ENCODE measurements at places on chromosomes 5 and 9.

DNA sequence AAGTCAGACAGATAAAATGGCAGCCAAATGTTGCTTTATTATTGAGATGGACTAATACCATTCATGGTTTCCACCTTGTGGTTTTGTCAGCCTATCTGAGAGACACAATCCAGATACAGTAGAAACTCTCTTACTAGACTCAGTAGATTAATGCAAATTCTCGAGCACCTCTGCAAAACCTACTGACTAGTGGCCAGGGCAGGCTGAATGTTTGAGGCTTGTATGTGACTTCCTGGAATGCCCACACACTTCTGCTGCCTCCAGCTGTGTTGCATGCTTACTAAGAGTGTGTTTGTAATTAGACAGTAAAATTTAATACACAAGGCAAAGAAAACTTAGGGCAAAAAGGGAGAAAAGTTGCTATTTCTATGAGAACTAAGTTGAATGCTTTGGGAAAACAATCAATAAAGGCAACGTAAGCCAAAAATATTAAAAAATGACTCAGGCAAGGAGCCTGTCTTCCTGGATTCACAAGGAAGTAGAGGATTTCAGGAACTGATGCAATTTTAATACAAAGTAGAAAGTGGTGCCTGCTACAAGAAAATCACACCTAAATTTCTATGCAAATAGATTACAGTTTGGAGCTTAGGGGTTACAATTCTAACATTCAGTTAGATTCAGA, 30.2 kb upstream of the CCNG1 start:
- DNase-seq, result no peak

DNA sequence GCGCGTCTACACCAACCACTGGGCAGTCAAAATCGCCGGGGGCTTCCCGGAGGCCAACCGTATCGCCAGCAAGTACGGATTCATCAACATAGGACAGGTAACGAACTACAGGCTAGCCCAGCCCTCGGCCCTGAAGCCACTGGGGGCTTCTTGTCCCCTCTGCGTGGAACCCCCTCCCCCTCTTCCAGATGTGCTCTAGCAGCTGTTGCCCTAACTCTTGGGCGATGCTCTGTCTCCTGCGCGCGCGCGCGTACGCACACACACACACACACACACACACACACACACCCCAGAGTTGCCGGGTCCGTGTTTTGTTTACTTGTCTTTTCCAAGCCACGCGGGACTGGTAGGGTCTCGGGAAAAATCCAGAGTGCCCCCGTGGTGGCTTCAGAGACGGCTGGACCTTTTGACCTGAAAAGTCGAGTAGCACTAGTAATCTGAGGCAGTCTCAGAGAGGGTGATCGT, 836 bp downstream of the PCSK5 start:
- DNase-seq, result no peak

DNA sequence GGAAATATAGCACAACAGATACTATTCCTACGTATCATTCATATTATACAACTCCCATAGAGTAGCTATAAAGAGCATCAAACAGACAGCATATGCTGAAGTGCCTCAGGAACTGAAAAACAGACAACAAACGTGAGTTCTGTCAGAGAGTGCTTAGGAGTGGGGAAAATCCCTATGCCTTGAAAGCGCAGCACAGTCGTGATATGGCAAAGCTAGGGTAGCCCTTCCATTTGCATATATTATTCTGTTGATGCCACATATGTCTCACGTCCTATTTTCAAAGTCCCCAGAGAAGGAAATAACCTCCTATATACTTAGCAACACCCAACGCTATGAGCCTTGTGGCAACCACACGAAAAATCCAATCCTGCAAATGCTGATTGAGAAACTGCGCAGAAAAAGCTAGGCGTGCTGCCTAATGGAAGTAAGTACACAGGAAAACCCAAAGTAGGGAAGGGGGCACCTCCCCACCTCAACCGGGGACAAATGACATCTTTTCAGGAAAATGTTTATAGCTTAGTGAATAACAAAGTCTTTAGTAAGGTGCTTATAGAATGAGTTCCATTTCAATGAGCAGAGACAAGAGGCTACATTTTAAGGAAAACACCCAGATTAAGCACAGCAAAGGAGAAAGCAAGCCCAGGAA, 105.1 kb downstream of the MED10 start:
- no peak for DNase-seq

DNA sequence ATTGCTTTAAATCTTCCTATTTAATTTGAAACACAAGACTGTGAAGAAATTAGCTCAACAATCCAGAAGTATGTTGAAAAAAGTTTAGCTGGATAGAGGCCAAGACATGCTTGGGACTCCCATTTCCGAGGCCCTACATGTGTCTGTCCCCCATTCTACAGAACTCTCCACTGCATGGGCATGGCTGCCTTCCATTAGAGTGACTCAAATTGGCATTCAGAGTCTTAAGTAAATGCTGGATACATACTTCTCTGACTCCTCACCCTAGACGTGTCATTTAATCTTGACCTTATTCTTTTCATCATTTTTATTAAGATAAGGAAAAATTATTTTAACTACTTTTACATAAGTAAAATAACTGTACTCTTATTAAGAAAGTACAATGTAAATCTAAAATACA, 530.4 kb upstream of the CDH9 start:
- no peak for DNase-seq

- no peak for DNase-seq
Observed at GRCh38 chr9:112911736-112912135, 21.1 kb upstream of the SLC46A2 start.

GRCh38 chr9:83512621-83513020, 25.6 kb downstream of the FRMD3 start:
- DNase-seq, result no peak

DNA sequence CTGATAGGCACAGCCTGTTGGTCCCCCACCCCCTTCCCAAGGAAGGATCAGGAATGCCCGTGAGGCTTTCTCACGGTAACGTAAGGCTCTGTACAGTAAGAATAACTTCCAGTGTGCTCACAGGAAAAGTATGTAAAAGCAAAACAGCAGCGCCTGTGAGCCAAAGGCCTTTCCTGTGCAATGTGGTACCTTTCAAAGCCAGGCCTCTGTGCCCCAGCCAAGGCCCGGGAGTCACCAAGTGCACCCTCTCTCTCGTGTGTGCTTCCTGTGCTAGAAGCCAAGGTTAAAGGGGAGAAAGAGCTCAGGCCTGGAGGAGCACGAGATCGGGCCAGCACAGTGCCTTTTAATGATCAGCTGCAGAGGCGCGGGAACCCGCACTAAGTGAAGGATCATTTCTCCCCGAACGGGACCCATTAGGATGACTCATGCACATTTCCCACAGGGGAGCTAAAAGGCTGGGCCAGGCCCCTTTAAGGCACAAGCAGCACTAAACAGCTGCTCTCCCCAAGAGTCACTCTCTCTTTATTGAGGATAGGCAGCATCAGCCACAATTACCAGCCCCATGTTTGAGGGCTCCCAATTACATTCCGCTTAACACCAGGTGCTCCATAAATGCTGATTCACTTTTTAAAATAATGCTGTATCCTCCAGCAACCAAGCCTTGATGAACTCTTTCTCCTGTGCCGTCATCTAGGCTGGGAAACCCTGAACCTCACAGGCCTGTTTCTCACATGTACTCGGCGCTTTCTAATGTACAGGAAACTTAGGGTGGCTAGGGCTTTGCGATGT, 42.8 kb downstream of the SHB start:
- DNase-seq, result no peak

GRCh38 chr5:53555160-53555559, 5.3 kb upstream of the NDUFS4 start:
- no peak for DNase-seq

DNA sequence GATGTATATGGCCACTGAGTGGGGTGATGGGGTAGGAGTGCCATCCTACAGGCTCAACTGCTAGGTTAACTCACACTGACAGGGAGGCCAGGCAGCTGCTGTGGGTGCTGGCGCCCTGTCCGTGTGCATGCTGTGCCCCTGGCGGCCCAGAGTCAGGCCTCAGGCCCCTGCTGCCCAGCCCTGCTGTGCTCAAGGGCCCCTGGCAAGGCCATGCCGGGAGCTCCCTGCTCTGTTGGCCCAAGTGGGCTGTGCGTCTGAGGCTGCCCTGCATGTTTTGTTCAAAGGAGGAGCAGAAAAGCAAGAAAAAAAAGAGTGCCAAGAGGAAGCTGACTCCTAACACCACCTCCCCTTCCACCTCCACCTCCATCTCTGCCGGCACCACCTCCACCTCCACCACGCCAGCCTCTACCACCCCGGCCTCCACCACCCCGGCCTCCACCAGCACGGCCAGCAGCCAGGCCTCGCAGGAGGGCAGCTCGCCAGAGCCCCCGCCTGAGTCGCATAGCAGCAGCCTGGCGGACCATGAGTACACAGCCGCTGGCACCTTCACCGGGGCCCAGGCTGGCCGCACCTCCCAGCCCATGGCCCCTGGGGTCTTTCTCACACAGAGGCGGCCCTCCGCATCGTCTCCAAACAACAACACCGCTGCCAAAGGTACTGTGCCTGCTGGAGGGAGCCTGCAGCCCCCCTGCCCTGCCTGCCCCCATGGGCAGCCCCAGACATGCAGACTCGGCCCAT, 100.1 kb downstream of the PHF2 start:
- DNase-seq, result no peak

DNA sequence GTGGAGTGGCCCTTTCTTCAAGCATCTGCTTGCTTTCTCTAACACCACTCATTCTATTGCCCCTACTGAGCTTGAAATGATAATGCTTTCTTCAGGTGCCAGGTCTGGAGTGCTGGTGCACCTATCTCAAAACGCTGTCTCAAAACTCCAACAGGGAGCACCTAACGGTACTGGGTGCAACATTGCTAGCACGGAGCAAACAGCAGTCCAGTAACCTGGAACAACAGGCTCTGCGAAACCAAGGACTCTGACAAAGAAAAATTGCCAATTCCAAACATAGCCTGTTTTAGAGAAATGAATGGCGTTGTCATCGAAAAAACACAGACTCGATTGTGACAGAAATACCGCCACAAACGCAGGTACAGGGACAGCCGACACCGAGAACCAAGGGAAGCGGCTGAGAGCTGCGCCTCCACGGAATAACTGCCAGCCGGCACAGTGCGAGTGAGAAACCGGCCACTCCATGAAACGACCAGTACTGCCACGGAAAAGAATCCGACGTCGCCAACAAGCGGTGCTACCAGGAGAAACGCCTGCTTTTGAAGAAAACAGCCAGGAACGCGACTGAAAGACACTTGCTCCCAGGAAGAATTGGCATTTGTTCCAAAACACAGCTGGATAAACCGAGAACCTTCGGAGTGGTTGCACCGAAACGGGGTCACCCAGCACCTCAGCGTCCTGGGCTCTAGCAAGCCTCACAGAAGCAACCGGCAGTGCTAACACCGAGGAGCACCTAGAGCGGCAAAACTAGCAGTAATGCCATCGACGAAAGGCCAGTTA, 3.1 kb downstream of the ANXA2R start:
- DNase-seq, result no peak

- DNase-seq, result no peak
Observed at GRCh38 chr5:6766604-6767093, 53.4 kb downstream of the TENT4A start.

- no peak for DNase-seq
Observed at GRCh38 chr9:18857769-18858168, 175.2 kb downstream of the SAXO1 start.

GRCh38 chr9:2298217-2298616, 283.1 kb downstream of the SMARCA2 start:
- no peak for DNase-seq

DNA sequence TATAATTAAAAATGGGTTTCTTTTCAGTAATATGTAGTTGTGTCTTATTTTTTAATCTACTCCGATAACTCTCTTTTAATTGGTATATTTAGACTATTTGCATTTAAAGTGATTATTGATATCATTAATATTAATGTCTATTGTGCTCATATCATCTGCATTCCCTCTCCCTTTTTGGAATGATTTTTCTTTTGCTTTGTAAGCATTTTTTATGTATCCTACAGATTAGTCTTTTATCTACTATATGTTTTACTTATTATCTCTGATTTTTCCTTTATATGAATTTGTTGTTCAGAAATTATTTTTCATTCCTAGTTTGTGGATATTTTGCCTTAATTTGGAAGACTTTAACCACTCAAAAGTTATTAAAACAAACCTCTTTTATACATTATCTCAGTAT, 34.0 kb downstream of the NDUFS4 start:
- no peak for DNase-seq

DNA sequence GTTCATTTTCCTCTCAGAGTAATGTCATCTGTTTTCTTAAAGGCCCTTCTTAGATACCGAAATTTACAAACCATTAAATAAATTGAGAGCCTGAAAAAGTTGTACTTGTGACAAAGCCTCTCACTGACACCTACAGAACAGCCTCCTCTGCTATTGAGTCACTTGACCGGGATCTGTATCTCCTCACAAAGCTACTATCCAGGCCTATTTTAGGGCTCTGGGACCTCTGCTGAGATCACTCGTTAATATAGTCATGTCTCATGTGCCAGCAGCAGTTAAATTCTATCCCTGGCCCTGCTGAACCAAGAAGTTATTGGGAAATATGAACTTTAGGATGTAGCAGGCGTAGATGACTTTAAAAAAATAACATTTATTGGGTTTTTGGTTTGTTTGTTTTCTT, 31.1 kb downstream of the FBXO38 start:
- DNase-seq, result no peak

GRCh38 chr9:36798350-36799065, 225.8 kb downstream of the MELK start:
- DNase-seq, result no peak

DNA sequence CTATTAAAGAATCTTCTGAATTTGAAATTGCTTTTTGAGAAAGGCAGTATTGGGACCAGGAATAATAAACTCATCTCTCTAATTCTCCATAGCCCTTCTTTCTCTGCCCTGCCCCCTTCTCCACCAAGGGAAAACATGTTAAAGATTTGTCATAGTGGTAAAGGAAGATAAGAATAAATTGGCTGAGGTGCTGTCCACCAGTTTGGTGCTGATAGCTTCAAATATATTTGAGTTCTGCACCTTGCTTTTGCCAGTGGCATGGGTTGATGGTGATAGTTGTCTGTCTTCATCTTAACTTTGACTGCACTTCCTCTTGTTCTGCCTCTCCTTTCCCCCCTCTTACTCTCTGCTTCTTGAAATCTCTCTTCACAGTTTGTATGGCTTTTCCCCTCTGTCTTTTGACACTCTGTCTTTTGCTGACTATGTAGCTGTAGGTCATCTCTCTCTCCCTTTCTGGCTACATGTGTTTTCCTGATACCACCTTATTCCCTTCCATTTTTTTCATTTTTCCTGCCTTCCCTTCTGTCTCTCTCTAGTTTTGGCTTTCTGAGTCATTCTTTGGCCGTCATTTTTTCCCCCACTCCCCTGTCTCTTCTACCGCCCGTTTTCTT, 56.6 kb downstream of the NDUFS4 start:
- DNase-seq, result no peak

DNA sequence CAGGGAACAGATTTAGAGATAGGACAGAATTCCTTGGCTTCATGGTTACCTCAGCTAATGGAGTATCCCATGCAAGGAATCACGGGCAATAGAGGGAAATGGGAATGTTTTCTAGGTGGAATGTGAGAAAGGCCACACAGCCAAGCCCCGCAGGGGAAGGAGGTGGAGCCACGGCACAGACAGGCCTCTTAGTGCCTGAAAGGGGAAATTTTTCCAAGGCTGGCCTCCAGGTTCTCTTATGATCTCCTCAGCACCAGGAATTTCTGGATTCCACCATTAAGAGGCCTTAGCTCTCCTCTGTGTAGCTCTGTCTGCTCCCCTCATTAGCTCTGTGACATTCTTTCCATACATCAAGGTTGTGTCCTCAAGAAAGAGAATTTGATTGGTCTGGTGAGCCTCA, 124.7 kb downstream of the GALNT10 start:
- DNase-seq, result no peak

Data from cortex of kidney (tissue), 1 donor.